ENCODE measurements at places on chromosomes 12 and 14. TPM values are rescaled to one million over a fixed set of nuclear protein-coding genes. Genes with fewer than 3 reads are reported as not detected.

Gene SLC22A17
- 3.8 TPM for total RNA-seq

Gene CCDC177
- total RNA-seq = not detected

Gene PPP1R1A
- total RNA-seq = not detected

Gene APOF
- not detected for total RNA-seq

Gene STRAP
- 148 TPM for total RNA-seq

Gene TSHR
- not detected for total RNA-seq

Gene CACNA1C
- not detected for total RNA-seq

Gene ASCL1
- total RNA-seq = not detected

Gene KRT85
- not detected for total RNA-seq

Gene ACRBP
- total RNA-seq = 0.28 TPM

Gene MYBPC1
- total RNA-seq = not detected

Gene DENR
- 38.8 TPM for total RNA-seq

Gene RNF10
- total RNA-seq = 66.5 TPM
